Myocyte (in vitro differentiated cells): ENCODE measurements at places on chromosomes 2 and 18.

- DNase-seq = no peak
Observed at GRCh38 chr2:211468217-211468616, 911.8 kb downstream of the CPS1 start.

DNA sequence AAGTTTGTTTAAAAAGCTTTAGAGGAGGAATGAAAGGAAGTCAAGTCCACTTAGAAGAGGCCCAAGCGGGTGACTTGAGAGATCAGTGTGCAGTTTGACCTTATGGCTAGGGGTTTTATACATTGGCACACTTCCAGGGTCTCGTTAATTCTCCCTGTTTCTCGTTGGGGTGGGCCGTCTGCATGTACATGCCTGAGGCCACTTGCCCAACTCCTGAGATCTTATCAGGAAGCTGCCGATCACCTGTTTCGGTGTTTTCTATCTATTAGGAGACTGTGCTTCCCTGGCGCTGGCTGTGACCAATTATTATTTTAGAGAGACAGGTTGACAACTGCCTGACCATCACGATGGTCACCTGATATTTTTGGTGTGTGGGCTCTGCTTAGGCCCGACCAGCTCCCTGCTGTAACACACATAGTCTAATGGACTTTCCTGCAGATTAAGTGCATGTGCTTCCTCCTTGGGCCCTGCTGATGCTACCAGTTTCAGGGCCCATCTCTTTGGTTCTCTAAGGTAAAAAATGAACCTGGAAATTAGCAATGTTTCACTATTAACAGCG is 31.0 kb upstream of the MSH6 start:
- DNase-seq = no peak

DNA sequence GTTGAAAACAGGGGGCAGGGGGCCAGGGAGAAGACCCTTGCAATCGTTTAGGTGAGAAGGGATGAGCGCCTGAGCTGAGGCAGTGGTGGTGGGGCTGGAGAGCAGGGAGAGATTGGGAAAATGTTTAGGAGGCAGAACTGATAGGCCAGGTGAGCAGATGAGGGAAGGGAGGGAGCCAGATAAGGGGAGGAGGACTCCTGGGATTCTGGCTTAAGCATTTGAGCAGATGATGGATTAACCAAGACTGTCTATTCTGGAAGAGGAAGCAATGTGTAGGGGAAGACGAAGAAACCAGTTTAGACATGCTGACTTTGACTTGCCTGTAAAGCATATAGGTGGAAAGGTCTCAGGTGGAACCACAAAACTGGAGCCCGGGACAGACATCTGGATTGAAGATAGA is 49.9 kb upstream of the ASPRV1 start:
- no peak for DNase-seq

GRCh38 chr2:218155953-218156479 is 10.7 kb downstream of the CXCR1 start:
- no peak for DNase-seq

DNA sequence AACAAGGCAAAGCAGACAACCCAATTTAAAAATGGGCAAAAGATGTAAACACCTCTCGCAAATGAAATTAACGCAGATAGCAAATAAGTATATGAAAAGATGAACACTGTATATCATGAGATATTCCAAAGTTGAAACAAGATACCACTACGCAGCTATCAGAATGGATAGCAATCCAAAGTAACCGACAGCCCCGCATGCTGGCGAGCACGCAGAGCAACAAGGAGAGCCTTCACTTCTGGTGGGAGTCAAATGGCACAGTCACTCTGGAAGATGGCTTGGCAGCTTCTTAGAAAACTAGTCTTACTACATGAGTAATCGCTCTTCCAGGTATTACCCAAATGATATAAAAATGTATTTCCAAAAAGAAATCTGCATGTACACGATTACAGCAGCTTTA is 1.4 kb downstream of the NDUFA10 start:
- no peak for DNase-seq

GRCh38 chr2:68970566-68971265 is 3.7 kb upstream of the GKN1 start:
- no peak for DNase-seq

DNA sequence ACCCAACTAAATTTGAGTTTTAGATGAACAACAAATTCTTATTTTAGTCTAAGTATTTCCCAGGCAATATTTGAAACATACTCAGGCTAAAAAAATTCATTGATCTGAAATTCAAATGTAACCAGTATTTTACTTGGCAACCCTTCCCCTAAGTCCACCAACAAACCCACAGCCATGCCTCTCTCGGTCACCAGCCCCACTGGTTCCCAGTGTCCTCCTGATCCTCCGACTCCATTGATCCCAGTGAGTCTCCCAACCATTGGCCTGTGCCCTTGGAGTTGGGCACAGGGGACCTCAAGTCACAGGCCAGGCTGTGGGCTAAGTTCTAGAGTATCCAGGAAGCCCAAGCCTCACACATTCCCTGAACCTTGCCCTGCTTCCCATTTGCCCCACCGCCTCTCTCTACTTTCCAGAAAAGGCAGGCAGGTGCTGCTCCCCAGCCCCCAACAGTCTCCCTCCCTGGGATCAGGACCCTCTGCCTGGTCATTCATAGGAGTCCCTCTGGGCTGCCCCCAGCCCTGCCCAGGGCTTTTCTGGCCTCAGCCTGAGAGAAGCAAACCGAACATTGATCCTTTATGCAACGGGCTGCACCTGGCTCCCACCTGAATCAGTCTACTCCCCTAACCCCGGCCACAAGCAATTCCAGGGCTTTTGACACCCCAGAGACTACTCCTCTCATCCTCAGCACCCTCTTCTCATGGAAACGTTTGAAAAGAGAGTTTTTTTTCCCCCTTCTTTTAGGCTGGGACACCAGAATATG is 81.3 kb downstream of the HS1BP3 start:
- no peak for DNase-seq

DNA sequence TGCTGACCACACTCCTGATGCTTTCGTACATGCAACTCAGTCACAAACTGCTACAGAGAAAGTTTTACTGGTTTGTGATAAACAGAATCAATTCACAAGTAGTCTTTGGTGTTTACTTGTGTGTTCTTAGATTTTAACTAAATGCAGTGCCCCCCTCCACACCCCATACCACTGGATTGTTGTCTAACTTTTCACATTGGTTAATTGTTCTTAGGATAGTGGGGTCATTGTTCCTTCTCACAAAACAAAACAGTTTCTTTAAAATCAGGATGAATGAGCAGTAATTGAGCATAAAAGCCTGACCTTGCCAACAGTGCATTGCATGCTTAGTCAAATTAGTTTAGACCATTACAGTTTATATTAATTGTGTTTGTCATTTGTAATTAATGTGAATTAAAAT is 14.1 kb upstream of the PNPT1 start:
- no peak for DNase-seq

DNA sequence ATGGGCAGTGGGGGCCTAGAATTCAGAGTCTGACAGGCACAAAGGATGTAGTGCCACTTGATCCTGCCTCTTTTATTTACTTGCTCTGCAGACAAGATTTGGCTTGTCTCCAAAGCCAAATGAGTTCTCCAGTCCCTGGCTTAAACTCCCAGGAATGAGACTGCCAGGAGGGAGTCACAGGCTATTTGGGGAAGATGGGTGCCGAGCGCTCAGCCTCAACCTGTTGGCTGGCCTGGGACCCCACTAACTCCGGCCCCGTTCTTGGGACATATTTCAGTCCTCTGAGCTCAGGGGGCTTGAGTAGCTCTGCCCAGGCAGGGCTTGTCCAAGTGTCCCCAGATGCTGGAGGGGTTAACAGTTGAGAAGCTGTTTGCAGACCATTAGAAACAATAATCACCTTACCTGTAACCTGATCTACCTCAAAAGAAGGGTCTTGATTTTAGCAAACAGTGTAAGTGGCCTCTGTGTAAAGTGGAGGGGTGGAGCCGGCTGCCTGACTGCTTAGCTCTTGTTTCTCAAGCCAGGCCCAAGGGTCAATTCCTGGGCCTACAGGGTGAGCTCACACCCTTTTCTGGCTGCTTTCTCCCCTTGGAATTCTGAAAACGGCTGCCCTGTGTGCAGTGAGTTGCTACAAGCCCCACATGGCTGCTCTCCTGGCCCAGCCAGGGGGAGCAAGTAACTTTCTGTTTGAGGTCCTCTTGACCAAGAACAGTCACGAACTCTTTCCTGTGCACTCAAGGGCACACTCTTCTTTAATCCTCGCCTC is 27.1 kb upstream of the FZD5 start:
- peak; percentile 69 for DNase-seq

DNA sequence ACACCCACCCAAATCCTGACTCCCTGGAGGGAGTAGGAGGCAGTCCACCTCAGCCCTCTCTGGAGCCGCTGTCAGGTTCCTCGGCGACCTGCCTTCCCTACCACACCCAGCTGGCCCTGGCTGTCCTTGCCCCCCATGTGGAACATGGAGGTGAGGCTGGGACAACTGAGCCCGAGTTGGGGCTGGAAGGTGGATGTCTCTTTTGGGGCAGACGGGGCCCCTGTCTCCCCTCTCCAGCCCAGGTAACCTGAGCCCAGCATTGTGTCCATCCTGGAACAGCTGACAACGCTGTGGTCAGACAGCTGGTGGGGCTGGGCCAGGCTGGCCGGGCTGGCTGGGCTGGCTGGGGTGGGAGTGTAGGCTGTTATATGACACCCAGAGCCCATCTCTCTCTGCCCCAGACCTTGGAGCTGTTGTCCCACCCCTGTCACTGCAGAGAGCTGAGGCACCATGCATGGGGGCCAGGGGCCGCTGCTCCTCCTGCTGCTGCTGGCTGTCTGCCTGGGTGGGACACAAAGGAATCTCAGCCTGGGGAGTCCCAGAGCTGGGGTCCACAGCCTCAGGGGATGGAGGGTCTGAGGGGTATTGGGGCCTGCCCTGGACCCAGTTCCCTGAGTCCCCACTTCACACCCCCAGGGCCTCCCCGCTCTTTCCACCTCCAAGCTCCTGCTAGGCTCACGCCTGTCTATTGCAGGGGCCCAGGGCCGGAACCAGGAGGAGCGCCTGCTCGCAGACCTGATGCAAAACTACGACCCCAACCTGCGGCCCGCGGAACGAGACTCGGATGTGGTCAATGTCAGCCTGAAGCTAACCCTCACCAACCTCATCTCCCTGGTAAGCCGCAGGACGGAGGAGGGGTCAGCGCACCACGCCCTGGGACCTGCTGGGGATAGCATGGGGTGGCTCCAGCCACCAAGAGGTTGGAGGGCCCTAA is at the start of gene CHRNG:
CHRNG (plus strand) TSS at position 395 of the 934 bp plus-strand sequence; CDS start at position 451, 56 bp downstream.
- DNase-seq = peak; percentile 97

GRCh38 chr2:202418511-202418910 is 42.4 kb downstream of the BMPR2 start:
- DNase-seq = no peak

- peak; percentile 63 for DNase-seq
Observed at GRCh38 chr2:144426981-144427479, 92.9 kb downstream of the ZEB2 start.

- DNase-seq = peak; percentile 68
Observed at GRCh38 chr18:39841482-39842365, 2113.3 kb upstream of the PIK3C3 start.

- no peak for DNase-seq
Observed at GRCh38 chr18:32802591-32803451, 30.0 kb upstream of the KLHL14 start.

DNA sequence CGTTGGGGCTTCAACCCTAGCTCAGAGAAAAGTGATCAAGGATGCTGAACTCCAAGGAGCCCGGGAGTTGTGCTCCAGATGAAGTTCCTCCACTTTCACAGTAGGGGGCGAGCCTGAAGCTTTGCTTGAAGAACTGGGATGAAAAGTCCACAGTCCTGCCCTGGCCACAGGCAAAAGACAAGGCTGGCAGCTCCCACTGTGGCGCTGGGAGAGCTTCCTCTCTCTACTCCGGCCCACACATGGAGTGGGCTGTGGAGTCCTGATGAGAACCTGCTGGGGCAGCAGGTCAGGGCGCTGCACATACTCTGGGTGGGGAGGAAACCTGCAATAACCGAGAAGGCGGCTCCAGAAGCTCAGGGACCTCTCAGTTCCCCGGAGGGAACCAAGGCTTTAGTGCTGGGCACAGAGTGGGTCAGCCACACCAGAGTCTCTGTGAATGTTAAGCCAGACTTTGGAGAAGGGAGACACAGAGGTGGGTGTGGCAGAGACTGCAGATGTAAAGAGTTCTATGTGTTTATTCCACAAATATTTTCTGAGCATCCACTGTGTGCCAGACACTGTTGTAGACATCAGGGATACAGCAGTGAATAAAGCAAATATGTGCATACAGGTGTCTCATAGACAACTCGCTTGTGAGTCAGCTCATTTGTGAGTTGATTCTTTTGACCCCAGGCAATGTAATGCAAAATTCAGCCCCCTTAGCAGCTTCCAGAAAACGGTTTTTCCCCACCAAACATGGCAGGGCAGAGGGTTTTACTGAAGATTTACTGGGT is 48.0 kb upstream of the MRPL33 start:
- peak; percentile 79 for DNase-seq

DNA sequence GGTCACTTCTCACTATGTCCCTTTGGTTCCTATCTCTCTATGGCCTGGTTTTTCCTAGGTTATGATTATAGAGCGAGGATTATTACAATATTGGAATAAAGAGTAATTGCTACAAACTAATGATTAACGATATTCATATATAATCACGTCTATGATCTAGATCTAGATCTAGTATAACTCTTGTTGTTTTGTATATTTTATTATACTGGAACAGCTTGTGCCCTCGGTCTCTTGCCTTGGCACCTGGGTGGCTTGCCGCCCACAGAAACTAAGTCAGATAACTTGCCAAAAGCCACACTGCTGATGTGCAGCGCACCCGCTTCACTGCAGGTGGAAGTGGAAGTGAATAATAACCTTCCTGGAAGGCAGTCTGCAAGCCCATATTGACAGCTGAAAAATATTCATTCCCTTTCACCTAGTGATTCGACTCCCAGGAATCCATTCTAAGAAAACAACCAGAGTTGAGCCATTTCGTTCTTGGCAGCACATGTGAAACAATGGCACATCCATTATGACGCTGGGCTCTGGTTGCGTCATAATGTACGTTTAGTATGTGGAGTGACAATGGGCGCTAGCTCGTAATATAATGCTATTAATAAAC is 725 bp upstream of the ANKRD53 start:
- DNase-seq = peak; percentile 44

DNA sequence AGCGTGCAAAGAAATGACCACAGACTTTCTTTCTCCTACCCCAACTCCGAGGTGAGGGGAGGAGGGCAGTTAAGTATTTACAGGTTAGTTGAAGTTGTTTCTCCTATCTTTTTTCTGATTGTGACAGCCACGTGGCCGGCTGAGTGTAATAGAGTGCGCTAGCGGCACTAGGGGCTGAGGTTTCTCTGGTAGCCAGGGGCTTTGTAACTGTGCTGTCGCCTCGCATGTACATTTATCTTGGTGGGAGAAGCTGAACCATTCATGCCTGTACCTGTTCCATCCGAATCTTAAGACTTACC is 214.1 kb upstream of the STON1 start:
- peak; percentile 14 for DNase-seq

DNA sequence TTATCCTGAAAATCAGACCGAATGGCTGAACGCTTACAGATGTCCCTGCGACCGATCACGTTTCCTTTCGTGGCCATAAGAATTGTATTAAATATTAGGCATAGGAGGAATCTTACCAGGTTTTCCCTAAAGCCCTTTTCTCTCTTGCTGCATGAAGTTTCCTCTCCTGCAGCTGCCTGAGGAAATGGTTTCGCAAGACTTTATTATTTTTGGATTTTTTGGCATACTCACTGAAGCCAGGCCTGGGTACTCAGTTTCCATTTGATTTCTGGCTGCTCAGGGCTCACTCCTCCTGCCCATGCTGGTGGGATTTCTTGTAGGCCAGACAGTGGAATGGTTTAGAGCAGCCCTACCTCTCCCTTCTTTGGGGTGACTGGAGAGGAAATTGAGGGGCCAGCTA is 114.0 kb downstream of the KLHL29 start:
- DNase-seq = no peak
